ENCODE measurements at places on chromosomes 4 and X. TPM values are rescaled to one million over a fixed set of nuclear protein-coding genes. Genes with fewer than 3 reads are reported as not detected.
A peak's percentile ranks its signal among the peaks of the same experiment; 100 is the strongest.

Gene ARMCX4
- total RNA-seq = 3.1 TPM

Gene PLAC1
- total RNA-seq = 0.36 TPM

Gene CTAG1A
- total RNA-seq = not detected

Gene F11
- not detected for total RNA-seq

Gene TMEM271
- total RNA-seq = not detected

Gene FATE1
- not detected for total RNA-seq

Gene ADH7
- not detected for total RNA-seq

Gene HCCS
- total RNA-seq = 35.8 TPM

DNA sequence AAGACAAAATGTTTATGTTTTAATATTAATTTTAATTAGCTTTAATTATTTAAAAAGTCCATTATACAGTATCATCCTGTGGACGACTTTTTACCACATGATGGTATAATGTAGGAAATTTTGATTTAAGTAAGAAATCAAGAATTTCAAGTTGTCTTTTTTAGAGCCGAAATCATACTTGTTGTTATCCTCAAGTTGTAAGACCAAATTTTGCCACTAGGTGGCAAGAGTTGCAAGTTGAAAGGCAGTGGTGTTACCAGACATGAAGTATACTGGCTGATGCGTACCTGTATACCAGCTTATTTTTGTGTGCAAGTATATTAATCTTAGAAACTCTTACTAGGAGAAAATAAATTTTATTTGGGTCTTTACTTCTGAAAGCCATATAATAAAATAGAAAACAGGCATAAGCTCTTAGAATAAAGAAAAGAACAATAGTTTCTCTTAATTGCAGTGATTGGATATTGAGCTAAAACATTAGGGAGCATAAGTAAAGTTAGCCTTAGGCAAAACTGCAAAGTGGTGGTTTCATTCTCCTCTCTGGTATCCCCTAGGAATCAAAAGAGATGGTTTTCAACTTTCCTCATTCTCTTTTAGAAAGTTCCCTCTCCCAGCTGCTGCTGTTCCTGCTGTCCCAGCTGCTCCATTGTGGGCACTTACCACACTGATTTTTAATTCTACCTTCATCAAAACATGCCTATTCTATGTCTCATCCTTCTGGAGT, 118.0 kb upstream of the WDFY3 start:
- DNase-seq = peak; percentile 75

DNA sequence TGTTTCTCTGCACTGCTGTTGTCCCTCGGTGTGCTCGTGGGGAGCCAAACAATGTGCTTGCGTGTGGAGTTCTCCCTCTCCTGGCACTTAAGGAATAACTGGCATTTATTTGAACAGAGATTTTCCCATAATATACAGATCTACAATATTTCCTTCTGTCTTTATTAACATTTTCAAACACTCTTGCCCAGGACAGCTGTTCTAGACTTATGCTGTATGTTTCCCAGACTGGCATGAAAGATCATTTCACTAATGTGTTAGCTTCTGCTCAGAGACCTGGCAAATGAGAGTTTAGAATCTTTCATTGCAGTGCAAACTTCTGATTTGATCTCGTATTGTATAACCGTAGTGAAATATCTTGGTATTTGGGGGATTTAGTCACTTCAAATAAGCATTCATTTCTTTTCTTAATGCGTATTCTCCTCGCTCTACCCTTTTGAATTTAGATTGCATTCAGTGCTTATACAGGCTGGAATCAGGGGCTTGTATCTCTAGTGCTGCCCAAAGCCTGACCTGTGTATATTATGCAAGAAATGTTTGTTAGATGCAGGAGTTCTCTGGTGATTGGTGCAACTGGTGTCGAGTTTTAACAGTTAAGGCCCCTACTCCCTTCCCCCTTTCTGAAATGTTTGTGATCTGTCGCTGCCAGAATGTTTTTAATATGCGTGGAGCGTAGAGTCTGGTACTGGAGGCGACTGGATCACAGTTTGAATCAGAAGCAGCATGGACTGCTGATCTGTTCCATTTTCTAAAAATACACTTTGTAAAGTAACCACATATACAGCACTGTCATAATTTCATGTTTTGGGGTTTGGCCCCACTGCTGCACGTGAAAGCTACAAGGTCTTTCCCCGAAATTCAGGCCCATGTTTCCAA, 326.3 kb downstream of the ARHGAP10 start:
- DNase-seq = no peak

DNA sequence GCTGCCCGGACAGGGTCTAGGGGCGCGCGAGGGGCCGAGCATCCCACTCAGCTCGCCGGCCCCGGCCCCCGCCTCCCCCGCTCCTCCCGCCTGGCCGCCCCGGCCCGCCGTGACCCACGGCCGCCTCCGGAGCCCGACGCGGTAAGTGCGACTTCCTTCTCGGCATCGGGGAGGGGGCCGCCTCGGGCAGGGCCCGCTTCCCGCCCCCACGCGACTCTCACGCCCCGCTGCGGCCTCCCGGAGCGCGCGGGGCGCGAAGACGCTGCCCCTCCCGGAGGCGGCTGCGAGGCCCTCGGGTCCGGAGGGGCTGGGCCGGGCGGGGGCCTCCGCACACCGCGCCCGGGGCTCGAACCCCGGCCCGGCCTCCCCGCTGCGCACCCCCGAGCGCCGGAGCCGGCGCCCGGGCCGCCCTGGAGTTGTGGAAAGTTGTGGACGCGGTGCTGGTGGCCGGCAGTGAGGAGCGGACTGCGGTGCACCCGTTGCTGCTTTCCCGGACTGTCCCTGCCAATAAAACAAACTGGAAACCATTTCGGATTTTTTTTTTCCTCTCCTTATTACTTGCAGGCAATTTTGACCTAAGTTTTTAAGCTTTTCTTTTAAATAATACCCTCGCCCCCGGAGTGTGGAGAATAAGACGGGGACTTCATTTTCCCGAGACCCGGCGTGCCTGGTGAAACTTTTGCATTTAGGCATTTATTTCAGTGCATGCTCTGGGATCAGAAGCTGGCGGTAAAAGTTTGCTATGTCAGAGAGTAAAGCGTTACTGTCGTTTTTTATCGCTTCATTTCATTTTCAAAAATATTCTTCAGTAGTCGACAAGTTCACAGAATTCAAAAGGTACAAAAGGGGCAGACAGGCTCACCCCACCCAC, 13.0 kb upstream of the TMEM156 start:
- DNase-seq = no peak

GRCh38 chr4:33696586-33696985, 2547.7 kb downstream of the ARAP2 start:
- no peak for DNase-seq

DNA sequence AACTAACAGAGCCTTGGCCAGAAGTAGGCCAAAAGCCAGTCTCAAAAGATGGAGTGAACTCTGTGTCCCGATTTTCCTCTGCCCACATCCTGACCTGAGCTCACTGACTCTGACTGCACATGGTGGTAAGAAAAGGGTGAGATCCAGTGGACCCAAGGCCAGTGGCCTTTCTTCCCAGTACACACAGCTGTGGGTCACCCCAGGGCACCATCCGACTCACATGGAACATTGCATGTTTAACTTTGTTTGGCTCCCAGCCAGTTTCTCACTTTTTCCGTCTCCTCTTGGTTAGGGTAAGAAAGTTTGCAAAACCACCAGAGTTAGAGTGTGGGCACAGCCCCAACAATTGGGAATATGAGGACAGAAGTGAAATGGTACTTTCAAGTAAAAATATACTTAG, 69.8 kb downstream of the GAB1 start:
- no peak for DNase-seq

DNA sequence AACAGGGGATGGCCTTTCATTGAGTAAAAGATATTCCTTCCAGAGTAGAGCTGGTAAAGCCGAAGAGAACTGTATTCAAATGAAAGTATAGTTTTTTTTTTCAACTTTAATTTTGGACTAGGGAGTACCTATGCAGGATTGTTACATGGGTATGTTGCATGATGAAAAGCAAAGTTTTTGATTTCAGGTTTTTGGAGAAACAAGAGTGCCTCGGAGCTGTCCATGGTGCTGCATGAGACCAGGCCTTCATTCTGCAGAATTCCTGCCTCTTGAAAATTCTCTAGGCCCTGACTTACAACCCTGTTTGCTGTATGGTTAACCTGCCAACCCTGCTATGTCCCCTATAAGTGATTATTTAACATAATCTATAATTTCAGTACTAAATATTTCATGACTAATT, 1065.7 kb upstream of the FTHL17 start:
- DNase-seq = no peak

DNA sequence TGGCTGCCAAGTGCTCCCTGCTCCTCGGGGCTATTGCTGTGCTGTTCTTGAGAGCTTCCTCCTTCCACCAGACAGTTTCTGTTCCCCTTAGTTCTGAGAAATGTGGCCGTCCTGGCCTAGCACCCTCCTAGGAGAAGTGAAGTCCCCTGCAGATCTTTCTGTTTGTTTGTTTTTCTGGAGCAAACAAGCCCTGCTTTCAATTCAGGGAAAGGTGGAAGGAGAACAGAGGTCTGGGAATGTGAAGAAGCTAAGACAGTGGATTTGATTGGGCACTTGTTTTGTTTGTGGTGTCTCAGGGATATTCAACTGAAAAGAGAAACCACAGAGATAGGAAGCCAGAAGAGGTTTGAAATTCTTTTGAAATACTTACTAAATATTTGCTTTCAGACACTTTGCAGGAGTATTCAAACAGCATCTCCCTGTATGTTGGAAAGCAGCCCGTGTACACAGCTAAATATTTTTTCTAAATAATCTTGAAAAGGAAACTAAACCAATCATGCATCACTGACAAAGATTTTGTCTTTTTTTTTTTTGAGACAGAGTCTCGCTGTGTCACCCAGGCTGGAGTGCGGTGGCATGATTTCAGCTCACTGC, 36.5 kb upstream of the PPM1K start:
- DNase-seq = no peak

- peak; percentile 22 for DNase-seq
These were observed 12.8 kb upstream of the NSUN7 start for GRCh38 chr4:40736910-40737309.

DNA sequence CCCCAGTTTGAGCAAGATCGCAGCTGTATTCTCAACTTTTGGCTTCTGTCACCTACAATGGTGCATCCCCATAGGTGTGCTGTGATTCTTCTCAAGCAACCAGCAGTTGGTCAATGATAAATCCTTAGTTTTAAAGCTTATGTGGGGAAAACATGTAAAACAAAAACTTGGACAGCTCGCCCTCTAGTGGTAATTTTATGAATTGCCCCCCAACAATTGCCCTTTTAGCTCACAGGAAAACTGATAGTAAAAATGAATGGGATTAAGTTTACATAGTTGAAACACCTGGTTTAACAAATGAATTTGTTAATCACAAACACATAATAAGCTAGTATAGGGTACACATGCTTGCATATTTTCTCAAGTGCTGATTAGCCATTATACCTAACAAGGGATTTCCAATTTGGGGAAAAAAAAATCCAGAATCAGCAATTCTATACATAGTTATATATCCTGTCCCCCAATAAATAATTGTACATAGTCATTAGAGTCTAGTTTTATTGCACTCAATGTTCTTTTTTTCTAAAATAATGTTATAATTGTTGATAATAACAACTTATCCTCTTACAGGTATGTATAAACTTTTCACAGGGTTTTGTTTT, 30.1 kb downstream of the TEX13A start:
- DNase-seq = peak; percentile 6

DNA sequence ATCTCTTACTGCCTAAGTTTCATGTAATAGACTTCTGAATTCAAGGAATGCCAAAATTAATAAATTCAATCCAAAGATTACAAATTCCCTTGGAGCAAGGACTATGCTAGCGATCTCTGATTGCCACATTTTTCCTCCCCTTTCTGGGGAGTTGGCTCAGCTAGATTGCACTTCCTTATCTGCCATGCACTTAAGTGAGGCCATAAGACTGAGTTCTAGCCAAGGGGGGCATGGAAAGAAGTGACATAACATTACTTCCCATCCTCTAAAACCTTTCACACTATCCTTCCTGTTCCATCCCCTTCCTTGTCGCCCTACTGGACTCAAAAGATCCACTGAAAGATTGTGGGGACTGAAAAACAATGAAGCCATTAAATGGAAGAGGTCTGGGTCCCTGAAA, 53.8 kb upstream of the TXK start:
- DNase-seq = no peak

DNA sequence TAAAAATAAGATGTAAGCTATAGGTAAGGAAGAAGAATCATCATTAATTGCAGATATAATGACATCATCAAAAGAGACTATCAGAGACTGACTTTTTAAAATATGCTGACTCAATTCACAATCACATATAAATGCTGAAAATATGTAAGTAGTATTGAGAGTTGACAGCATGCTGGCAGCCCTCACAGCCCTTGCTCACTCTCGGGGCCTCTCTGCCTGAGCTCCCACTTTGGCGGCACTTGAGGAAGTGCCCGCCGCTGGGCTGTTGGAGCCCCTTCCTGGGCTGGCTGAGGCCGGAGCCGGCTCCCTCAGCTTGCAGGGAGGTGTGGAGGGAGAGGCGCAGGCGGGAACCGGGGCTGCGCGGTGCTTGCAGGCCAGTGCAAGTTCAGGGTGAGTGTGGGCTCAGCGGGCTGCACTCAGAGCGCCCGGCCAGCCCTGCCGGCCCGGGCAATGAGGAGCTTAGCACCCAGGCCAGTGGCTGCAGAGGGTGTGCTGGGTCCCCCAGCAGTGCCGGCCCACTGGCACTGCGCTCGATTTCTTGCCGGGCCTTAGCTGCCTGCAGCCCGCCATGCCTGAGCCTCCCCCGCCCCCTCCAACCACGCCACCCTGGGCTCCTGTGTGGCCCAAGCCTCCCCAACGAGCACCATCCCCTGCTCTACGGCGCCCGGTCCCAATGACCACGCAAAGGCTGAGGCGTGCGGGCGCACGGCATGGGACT, 68.9 kb downstream of the RAB28 start:
- no peak for DNase-seq

- no peak for DNase-seq
These were observed 25.2 kb downstream of the YTHDC1 start for GRCh38 chr4:68324519-68325262.
